ENCODE measurements at places on chromosomes 7 and 10.

- H3K27ac ChIP-seq: no peak overlapping the region
- peaks cover 2% of the 10 kb centered on the region for H3K4me1 ChIP-seq
- H3K4me3 ChIP-seq: no peak overlapping the region
- no peaks in the 10 kb centered on the region for H3K36me3 ChIP-seq
Measured at GRCh38 chr10:76085002-76085816, 653.8 kb downstream of the LRMDA start.

DNA sequence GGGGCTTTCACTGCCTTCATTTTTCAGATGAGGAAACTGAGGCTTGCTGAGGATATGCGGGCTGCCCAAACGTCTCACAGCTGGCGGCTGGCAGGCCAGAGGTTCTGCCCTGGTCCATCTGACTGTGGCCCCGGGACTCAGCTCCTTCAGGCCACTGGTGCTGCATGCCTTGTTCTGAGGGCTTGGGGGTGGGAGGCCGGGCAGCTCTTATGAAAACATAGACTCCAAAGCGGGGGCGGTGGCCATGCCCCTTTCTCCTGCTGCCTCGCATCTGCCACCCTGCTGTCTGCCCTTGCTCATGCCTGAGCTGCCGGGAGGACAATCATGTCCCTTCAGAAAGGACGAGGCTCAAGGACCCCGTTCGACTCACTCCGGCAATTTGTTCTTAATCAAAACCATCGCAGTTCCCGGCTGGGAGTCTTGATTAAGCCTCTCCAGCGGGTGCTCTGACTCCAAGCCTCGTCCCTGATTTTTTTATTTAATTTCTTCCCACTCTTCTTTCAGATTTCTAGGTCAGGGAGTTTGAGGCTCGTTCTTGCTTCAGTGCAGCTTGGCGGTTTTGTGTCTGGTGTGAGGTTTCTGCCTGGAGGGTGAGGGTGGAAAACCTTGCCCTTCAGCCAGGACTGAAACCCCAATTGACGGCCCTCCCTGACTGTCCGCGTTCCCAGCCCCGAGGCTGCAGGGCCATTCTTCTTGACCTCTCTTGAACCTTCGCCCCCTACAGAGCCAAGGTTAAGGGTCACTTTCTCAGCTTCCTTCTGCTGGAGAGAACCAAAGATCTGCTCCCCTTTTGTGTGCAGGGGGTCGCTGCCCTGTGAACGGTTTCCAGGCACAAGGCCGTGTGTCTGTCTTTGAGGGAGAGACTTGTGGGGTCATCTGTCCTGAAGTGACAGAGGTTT, 120.8 kb downstream of the DNAJB6 start:
- no peaks in the 10 kb centered on the region for H3K27me3 ChIP-seq
- H3K27ac ChIP-seq: no peak overlapping the region
- no peaks in the 10 kb centered on the region for H3K4me1 ChIP-seq
- H3K36me3 ChIP-seq: no peaks in the 10 kb centered on the region
- H3K4me3 ChIP-seq: no peak overlapping the region

DNA sequence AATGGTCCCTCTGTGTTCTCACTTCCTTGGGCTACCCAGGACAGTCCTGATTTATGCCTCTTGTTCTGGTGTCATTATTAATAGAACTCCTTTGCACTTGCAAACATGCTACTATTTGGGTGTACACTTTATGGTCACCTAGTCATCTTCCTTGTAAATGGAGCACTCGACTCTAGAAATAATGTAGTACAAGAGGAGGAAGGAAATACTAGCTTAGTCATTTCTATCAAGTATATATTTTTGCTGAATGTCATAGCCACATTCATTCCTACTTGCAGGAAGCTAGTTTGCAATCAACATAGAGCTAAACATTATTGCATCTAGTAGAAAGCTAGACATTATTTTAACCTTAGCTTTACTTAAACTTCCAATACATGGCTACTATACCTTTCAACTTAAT, 335.3 kb downstream of the MAGI2 start:
- no peaks in the 10 kb centered on the region for H3K4me1 ChIP-seq
- no peak overlapping the region for H3K4me3 ChIP-seq

GRCh38 chr10:92849576-92850090, 1.3 kb downstream of the EXOC6 start:
- no peaks in the 10 kb centered on the region for H3K36me3 ChIP-seq
- H3K27ac ChIP-seq: no peak overlapping the region
- H3K4me3 ChIP-seq: no peak overlapping the region
